ENCODE measurements at places on chromosomes 4 and X.

GRCh38 chrX:9164086-9164485 lies 130.2 kb upstream of the FAM9B start:
- no peak for DNase-seq

GRCh38 chr4:88962396-88962795 lies 94.6 kb downstream of the FAM13A start:
- no peak for DNase-seq

- no peak for DNase-seq
These were observed 8.2 kb downstream of the NAA11 start for GRCh38 chr4:79317711-79318110.

DNA sequence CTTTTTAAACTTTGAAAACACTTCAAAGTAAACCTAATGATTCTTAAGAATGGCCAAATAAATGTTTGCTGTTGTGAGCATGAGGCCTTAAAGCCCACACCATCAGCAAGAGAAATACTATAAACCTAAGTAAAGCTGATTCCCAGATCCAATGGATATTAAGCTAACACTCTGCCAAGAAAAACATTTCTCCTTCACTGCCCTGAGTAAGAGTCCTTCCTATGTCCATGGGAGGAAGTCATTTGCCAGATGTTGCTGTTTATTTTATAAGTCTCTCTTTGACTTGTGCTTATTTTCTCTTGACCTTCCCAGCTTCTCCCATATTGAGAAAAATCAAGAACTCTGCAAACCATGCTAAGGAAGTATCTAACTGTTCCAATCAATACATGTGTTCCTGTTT lies 154.3 kb upstream of the EDNRA start:
- DNase-seq = no peak

DNA sequence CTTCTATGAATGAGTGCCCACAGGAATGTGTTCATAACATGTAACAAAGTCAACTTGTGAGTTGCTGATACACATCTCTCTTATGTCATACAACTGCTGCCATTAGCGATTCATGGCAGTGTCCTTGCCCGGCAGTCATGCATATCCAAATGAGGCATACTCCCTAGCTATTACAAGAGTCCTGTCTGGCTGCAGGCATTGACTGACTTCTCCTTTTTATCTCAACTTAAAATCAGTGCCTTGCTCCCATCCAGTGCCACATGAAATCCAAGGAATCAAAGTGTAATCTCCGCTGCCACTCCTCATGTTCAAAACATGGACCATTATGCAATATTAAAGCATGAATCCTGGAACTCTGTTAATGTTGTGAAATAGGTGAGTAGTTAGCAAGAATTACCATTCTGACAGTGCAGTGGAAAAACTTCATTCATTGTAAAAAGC lies 348.9 kb upstream of the FTHL17 start:
- DNase-seq = no peak

DNA sequence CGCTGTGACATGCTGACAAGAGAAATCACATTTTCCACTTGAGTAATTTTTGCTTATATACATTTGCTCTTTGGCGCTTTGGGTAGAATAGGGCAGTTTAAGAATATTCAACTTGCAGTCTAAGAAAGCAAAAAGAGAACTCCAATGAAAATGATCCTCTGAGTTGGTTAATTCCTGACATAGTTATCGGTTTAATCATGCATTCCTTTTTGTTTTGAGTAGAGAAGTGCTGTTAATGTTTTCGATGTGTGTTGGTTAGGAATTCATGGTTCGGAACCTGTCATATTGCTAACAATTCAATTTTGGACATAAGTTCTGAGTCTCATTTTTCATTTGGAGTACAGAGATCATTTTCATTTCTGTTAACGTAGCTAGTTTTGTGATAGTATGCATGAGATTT lies 700.6 kb upstream of the PITX2 start:
- no peak for DNase-seq

DNA sequence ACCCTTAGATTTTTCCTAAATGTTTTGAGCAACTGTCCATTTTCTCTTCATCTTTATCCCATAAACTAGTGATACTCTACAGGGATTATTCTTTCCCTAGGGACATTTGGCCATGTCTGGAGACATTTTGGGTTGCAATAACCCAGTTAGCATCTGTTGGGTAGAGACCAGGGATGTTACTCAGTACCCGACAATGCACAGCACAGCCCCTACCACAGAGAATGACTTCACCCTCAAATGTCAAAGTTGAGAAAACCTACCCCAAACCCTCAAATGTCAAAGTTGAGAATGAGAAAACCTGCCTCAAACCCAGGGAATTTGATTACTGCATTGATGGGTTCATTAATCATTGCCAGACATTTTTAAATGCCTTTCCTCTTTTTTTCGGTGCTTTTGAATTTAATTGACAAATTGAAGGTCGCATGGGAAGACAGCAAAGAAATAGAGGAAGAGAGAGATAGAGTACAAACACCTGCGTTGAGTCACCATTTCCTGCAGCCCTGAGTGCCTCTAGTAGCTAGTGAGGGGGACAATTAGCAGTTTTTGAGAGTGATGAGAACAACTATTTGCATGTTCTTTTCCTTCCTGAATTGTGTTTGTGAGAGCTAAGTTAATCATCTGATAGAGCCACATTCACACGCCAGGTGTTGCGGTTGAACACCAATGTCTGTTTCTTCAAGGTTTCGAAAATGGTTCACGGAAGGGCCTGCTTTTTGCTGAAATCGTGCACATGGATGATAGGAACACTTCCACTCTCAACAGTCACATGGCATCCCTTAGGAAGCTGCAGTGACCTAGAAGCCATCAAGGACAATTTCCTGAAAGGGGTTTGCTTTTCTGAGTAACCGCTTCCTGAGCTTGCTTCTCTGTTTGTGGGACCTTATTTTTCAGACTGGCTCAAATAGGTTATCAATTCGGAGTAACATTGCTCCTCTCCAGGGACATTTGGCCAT lies 203.9 kb upstream of the VCX3A start:
- no peak for DNase-seq

DNA sequence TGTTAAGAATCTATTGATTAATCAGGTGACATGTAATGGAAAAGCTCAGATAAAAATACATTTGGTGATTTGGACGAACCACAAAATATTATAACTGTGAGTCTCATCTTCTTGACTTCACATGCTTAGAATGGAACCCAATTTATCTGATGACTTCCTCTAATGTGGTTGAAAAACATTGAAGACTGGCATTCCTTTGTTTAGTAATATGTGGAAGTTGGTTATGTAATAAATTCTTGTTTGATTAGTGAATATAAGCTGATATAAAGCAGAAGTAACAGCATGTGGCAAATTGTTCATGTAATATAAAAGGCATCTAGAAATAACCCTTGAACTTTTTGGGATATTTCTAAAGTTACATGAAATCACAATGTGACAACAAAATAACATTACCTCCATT lies 9.7 kb downstream of the GIMD1 start:
- DNase-seq = no peak

- no peak for DNase-seq
These were observed 9.5 kb downstream of the FBXO8 start for GRCh38 chr4:174273930-174274329.

Data from T-cell (primary cell).